ENCODE measurements at places on chromosomes 2 and 18.

DNA sequence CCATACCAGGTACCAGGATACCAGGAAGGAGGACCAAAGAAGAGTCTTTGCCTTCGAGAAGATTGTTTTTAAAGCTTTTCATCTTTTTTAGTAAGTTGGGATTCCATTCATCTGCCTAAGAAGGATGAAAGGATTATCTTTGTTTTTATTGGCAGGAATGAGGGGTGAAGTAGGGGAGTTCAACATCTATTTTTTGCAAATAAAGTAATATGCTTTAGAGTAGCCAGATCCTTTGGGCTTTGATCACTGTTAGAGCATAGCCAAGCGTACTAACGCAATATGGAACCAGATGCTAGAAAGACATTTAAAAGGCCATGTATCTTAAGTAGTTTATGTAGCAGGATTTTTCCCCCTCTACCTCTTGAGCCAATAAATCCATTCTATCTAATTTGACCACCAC, 133.0 kb downstream of the PRPF40A start:
- no peak for DNase-seq

GRCh38 chr2:65073879-65074565, 17.8 kb downstream of the CEP68 start:
- no peak for DNase-seq

GRCh38 chr2:237459741-237460174, 27.3 kb upstream of the MLPH start:
- DNase-seq, result no peak

DNA sequence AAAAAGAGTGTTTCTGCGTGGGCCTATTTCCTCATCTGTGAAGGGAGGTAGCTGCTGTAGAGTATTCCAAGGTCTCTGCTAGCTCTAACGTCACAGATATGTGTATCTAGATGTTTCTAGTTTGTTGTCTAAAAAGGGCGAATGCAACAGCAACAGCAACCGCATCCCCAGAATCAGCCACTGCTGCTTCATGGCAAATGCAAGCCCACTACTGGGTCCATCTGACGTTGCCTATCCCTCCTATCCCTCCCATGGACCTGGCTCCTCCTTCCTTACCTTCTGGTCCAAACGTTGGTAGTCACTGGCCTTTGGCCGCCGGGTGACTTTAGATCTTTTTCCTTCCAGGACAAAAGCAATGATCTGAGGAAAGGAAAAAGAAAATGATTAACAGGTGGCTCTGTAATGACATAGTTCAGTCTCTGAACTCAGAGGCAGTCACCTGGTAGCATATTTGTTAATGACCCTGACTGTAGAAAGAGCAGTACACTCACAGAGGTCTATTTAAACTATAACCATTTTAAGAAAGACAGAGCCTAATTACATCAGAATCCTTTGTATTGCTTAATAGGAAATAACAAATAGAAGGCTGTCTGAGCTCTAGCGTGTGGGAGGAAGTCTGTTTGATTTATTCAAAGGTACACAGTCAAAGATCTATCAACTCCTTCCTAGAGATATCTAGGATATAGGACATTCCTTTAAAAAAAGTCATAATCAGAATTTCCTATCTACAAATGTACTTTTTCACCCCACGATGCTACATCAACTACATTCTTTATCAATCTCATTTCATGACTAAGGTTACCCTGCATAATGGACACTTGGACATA, 2.9 kb downstream of the TGOLN2 start:
- DNase-seq, result no peak

DNA sequence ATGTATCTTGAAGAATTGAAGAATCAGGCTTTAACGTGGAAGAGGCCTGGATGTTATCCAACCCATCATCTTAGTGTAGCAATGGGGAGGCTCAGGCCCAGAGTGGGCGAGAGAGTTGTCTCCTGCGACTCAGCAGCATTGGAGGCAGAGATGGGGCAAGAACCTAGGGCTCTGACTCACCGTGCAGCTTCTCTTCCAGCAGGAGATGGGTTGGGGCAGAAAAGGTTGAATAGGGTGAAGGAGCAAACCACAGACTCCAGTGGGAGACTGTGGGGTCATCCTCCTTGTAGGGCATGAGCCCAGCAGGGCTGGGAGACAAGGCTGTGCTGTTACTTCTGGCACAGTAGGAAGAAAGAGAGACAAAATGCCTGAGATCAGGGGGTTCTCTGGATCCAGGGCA, 1.4 kb downstream of the IL36RN start:
- DNase-seq, result no peak

DNA sequence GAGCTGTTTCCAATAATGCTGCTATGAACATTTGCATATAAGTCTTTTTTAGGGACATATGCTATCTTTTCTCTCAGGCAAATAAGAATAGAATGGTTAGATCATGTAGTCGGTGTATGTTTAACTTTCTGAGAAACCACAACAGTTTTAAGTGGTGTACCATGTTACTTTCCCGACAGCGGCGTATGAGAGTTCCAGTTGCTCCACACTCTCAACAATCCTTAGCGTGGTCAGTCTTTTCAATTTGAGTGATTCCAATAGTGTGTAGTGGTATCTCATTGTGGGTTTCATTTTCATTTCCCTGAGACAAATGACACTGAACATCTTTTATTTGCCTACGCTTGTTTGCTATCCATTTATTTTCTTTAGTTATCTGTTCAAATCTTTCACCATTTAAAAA, 149.5 kb downstream of the ACOXL start:
- no peak for DNase-seq

- DNase-seq, result no peak
These were observed 42.5 kb downstream of the STEAP3 start for GRCh38 chr2:119266091-119266589.

- DNase-seq, result no peak
These were observed 361.2 kb upstream of the GALNT5 start for GRCh38 chr2:156896294-156896693.

- no peak for DNase-seq
These were observed 6.1 kb downstream of the CRACDL start for GRCh38 chr2:98929920-98930319.

GRCh38 chr18:63224630-63225029, 94.9 kb downstream of the BCL2 start:
- no peak for DNase-seq

DNA sequence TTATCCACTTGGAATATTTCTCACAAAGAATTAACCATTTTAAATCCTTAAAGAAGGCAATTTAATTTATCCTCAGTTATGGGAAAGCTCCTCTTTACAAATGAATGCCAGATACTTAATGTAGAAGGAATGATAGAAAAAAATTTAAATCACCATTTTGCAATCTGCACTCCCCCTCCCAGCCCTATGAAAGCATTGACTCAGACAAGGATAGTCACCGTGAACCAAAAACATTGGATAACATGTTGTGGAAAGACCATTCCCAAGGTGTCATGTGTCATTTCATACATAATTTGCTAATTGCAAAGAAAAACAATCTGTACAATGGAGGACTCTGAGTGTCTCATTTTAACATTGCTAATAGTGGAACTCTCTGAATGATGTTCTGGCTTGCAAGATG, 421.0 kb downstream of the TXNL1 start:
- no peak for DNase-seq

- no peak for DNase-seq
These were observed 94.7 kb upstream of the EFEMP1 start for GRCh38 chr2:56018267-56018666.

GRCh38 chr2:1504311-1504750, 91.1 kb downstream of the TPO start:
- DNase-seq, result no peak

DNA sequence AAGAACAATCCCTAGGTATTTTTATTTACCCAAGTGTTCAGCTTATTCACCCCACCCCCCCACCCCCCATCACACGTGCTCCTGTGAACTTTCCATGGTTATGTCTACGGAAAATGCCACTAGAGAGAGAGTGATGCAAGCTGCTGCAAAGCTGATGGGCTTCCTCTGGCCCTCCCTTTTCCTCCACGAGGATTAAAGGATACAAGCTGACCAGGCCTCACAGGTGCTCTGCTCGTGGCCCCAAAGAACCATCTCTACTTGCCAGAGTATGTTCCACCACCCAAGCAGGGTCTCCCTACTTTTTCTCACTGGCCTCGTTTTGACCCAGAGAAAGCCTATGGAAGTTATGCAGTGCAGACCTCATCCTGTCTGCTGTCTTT, 342.6 kb downstream of the CELF4 start:
- DNase-seq, result no peak

DNA sequence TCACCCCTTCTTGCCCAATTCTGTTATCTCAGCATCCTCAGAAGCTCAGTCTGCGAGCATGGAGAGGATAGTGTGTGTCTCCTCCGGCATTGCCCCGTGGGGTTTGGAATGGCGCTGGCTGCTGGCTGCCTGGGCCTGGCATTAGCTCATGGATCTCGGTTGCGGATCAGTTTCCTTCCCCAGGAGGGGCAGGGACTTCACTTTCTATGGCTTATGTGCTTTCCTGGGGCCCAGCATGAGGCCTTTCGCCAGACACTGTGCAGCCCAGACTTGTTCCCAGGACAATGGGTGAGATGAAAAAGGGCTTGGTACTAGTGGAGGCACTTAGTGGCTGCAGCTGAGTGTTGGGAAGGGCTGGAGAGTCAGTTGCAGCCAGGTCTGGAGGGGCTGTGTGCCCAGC, 143.3 kb downstream of the GLI2 start:
- DNase-seq, result no peak

- no peak for DNase-seq
These were observed 265.0 kb upstream of the TRIB2 start for GRCh38 chr2:12451726-12452125.
